ENCODE measurements at places on chromosomes 2 and 18.

GRCh38 chr18:51522338-51522737 lies 324.9 kb upstream of the MEX3C start:
- DNase-seq: no peak

- DNase-seq: no peak
Measured at GRCh38 chr2:54076586-54076985, 38.8 kb upstream of the ACYP2 start.

GRCh38 chr18:76246590-76246989 lies 248.5 kb downstream of the ZNF516 start:
- no peak for DNase-seq

DNA sequence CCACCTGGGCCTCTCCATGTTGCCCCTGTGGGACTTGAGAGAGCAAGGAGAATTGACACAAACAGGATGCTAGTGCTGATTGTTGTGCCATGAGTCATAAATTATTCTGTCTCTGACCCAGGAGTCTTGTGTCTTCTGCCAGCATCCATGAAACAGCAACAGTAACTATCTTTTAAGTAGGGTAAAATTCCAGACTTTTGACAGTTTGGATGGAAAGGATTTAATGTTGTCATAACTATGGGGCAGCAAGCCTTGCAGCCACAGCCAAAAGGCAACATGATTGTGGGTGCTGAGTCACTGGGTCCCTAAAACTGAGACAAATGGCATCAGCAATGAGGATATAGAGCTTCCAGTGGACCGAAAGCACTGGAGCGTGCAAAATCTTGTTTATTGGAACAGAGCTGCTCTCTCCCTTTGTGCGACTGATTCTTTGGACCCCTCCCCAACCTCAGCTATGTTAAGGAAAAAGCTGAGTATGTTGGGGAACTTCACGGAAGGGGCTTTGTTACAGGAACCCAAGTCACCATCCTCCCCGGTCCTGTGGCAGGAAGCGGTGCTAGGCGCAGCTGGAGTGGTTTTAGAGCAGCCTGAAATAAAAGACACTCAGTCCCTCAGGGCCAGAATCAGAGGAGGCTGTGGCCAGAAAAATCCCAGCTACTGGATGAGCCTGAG lies 9.6 kb upstream of the ITPRIPL1 start:
- no peak for DNase-seq

DNA sequence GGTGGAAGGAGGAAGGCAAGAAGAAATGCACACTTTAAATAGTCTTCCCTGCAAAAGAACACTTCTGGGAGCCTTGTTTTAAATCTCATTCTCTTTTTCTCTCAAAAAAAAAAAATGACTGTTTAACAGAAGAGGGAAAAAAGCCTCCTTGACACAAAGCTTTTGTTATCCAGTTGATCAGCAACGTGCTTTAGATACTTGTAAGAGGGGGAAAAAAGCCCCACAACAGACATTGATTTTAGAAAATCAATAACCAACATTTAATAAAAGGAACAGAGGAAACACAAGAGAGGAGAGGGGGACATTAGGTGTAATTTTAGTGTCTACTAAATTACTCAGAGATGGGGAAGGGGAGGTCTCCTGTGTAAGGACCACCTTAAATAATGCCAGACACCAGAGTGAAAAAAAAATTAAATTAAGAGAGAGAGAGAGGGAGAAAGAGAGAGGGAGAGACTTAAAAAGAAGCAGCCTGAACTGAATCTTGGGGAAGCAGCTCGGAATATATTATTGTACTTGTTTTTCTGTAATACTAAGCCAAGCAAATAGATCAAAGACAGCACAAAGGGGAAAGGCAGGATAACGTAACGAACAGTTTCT lies 4.7 kb downstream of the ZEB2 start:
- no peak for DNase-seq

- DNase-seq: no peak
Measured at GRCh38 chr2:191634791-191635190, 43.1 kb upstream of the NABP1 start.

- no peak for DNase-seq
Measured at GRCh38 chr18:6785001-6785400, 55.5 kb downstream of the ARHGAP28 start.

DNA sequence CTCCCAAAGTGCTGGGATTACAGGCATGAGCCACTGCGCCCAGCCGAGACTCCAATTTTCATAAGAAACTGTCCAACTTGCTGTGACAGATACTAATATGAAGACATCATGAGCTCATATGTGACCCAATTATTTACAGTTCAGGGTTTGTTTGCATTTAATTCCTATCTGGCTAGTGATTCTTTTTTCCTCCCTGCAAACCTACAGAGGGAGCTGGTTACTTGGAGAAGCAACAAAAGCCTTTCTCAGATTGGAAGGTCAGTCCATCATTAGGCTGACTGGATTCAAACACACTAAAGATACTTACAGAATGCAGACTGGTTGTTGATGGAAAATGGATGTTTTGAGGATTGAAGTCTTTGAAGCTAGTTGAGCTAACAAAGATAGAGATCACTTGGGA lies 176.4 kb downstream of the ANKRD44 start:
- no peak for DNase-seq

DNA sequence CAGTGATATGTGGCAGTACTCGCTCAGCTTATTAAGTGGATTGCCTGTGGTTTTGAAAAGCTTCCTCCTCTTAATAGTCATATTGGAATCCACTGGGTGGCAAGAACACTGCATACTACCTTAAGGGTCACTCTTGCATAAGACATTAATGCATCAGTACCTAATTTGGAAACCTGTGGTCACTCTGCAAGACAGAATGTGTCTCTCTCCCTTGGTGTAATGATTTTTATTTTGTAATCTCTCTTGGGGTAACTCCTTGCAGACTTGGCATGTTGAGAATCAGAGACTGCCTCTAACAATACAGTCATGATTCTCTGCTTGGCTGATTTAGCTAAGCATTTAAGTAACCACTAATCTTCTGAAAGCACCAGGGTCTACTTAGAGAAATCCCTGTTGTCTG lies 33.0 kb upstream of the IER3IP1 start:
- DNase-seq: no peak

DNA sequence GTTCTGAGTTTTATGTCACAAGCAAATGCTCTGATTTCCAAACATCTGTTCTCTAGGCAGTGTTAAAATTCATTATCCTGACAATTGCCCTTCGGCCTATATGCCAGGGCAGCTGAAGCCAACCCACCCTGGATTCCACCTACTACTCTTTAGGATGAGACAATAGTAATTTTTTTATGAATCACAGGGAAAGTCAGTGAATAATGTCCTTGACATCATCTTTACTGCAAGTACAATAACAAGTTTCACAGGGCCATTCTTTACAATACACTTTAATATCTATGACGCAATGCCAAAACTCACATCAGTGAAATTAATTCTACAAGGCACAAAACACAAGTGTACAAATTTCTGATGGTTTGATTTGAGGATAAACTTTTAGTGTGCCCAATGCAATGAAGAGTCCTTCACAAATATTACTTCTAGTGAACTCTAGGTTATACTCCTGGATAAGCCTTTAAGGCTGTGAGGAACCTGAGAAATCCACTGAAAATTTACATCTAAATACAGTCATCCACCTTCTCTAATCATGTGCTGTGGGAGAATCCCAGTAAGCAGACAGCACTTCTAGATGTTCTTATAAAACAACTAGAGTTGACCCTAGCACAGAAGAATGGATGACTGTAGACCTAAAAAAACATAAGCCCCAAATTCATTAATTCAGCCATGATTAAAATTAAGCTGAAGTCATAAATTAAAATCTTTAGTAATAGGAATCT lies 77.3 kb upstream of the CTLA4 start:
- DNase-seq: no peak

DNA sequence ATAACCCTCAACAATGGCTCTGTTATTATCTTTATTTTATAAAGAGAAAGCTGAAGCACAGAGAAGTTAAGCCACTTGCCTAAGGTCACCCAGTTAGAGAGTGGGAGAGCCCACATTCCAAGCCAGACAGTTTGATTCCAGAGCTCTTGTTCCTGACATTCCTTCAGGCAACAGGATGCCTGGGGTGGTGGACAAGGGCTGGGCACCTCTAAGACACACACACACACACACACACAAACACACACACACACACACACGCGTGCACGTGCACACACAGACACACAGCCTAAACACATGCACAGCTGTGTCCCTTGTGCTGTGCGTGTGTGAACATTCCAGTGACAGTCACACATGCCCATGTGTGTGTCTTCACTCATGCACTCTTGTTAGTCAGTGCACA lies 26.4 kb downstream of the CELF4 start:
- no peak for DNase-seq

- no peak for DNase-seq
Measured at GRCh38 chr2:163343316-163343715, 392.5 kb downstream of the FIGN start.

GRCh38 chr2:125710561-125710960 lies 945.4 kb upstream of the GYPC start:
- no peak for DNase-seq

- DNase-seq: no peak
Measured at GRCh38 chr2:8249769-8250168, 432.1 kb upstream of the ID2 start.

- DNase-seq: no peak
Measured at GRCh38 chr2:98709535-98709934, 21.4 kb downstream of the MGAT4A start.

GRCh38 chr2:108889907-108890306 lies 99.1 kb downstream of the EDAR start:
- DNase-seq: no peak

GRCh38 chr18:50275503-50276036 lies 5.8 kb downstream of the MBD1 start:
- DNase-seq: no peak

- no peak for DNase-seq
Measured at GRCh38 chr2:67260343-67261277, 136.5 kb upstream of the ETAA1 start.

DNA sequence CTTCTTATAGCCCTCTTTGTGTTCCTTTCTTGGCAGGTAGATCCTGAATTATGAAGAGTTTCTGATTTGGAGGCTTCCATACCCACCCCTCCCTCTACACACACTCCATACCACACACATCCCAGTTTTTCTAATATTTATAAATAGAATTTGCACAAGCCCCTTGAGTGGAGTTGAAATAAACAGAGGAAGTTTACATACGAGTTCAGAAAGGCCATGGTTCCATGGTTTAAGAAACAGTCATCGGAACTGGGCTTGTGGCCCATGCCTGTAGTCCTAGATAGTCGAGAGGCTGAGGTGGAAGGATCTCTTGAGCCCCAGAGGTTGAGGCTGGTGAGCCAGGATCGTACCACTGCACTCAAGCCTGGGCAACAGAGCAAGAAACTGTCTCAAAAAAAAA lies 62.7 kb upstream of the TANC1 start:
- DNase-seq: no peak

- DNase-seq: no peak
Measured at GRCh38 chr2:8740136-8740535, 58.3 kb downstream of the ID2 start.

GRCh38 chr2:240325016-240326007 lies 110.2 kb upstream of the GPC1 start:
- DNase-seq: no peak

- DNase-seq: no peak
Measured at GRCh38 chr2:119053700-119054436, 104.7 kb downstream of the C1QL2 start.
